ENCODE measurements at places on chromosomes 5 and 9.

GRCh38 chr5:173963867-173964441 is 25.0 kb upstream of the C5orf47 start:
- DNase-seq, result no peak
- H3K27ac ChIP-seq, result no peak overlapping the region
- H3K36me3 ChIP-seq, result no peaks in the 10 kb centered on the region
- no peak overlapping the region for H3K4me3 ChIP-seq
- H3K4me1 ChIP-seq, result no peaks in the 10 kb centered on the region

GRCh38 chr5:173829826-173830225 is 58.3 kb upstream of the CPEB4 start:
- no peak for DNase-seq
- no peak overlapping the region for H3K27ac ChIP-seq
- H3K4me3 ChIP-seq, result no peak overlapping the region

DNA sequence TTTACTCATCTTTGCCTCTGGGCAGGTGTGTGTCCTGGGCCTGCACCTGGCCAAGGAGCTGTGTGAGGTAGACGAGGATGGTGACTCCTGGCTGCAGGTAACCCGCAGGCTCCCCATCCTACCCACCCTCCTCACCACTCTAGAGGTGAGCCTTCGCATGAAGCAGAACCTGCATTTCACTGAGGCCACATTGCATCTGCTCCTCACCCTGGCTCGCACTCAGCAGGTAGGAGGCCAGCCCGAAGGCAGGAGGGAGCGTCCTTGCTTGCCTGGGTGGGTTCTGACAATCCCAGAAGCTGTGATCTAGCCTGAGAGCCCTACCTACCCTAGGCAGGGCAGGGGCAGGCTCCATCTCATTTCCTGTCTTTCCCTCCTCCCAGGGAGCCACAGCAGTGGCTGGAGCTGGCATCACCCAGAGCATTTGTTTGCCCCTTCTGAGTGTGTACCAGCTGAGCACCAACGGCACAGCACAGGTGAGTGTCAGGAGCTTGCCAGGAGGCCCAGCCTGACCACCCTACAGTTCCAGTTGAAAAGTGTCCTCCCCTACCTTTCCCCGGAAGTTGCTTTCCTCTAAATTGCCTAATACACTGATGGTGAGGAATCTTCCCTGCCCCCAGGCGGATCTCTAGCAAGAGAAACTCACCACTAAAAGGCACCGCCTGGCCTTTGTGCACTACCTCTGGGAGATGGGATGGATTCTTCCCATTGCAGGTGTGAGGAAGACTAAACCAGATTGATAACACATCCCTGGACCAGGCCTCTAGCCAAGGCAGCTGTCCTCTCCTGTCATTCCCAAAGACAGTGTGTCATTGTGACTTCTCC is 26.4 kb downstream of the SH3GLB2 start:
- H3K36me3 ChIP-seq, result peaks cover 64% of the 10 kb centered on the region
- H3K27ac ChIP-seq, result peak overlapping the region; percentile 55
- no peaks in the 10 kb centered on the region for H3K27me3 ChIP-seq
- DNase-seq, result no peak

GRCh38 chr9:19173598-19174125 is 46.4 kb upstream of the PLIN2 start:
- no peaks in the 10 kb centered on the region for H3K27me3 ChIP-seq
- DNase-seq, result no peak
- H3K27ac ChIP-seq, result no peak overlapping the region
- H3K36me3 ChIP-seq, result no peaks in the 10 kb centered on the region

DNA sequence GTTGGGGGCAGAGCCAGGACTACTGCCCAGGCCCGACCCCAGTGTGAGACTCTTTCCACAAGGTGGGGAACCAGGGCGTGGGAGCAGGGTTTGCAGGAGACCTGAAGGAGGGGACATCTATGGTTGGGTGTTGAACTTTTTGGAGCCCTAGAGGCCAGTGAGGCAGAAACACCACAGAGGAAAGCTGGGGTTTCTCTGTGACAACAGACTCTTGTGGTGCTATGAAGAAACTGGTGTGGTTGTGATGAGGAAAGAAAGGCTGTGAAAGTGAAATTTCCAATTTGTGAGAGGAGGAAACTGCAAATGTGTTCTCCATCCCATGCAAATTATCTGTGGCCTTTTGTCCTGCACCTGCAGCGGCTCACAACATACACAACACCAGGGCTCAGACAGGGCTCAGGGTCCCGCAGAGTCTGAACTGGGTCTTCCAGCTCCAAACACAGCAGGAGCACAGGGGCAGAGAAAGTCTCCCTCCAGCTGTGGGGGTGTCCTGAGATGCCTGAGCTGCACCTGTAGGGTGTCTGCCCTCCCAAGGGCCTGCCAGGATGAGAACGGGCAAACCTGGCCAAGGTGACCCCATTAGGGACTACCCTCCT is 51.4 kb upstream of the GRHPR start:
- H3K36me3 ChIP-seq, result no peaks in the 10 kb centered on the region
- peaks cover 2% of the 10 kb centered on the region for H3K4me1 ChIP-seq
- no peak overlapping the region for H3K27ac ChIP-seq
- H3K27me3 ChIP-seq, result peaks cover 7% of the 10 kb centered on the region
- H3K4me3 ChIP-seq, result no peak overlapping the region
- DNase-seq, result no peak

All from T-helper 2 cell treated with Interferon-gamma antibody and Interleukin-4, amounts not matched to agents 5 μg/mL and 100 μg/mL, for 36 hours (primary cell).